ENCODE measurements at places on chromosomes 1 and 21.

GRCh38 chr1:29548091-29548490 is 311.8 kb downstream of the PTPRU start:
- no peak for DNase-seq

DNA sequence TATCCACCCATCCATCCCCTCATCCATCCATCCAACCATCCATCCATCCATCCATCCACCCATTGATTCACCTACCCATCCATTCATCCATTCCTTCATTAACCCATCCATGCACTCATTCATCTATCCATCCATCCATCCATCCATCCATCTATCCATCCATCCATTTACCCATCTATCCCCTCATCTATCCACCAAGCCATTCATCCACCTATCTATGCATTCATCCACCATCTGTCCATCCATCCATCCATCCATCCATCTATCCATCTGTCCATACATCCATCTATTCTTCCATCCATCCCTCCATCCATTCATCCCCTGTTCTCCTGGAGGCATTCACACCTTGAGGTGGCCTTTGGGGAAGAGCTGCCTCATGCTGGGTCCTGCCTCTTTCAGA is 107.0 kb downstream of the PRDM16 start:
- DNase-seq = no peak

DNA sequence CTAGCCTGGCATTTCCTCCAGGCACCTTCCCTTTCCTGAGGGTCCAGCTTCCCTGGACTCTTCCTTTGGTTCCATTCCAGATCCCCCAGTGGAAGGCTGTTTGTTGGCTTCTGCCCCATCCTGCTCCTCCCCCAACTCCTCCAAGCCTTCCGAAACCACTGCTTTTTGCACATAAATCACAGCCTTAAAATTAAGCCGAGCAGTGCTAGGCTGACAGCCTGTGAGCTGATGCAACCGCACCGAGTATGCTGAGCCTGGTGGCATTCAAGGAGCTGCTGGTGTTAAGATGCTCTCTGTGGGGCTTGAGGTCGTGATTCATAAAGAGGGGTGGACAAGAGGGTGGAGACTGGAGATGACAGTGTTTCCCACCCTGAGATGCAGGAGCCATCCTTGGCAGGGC is 266.6 kb upstream of the C1orf174 start:
- no peak for DNase-seq

DNA sequence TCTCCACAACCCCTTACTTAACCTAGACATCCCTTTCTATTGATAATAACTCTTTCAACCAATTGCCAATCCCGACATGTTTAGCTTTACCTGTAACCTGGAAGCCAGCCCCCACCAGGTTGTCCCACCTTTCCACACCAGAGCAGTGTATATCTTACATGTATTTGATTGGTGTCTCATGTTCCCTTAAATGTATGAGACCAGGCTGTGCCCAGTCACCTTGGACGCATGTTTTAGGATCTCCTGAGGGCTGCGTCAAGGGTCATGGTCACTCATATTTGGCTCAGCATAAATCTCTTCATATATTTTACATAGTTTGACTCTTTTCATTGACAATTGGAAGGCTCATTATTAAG is 5.3 kb upstream of the SLC19A1 start:
- no peak for DNase-seq

DNA sequence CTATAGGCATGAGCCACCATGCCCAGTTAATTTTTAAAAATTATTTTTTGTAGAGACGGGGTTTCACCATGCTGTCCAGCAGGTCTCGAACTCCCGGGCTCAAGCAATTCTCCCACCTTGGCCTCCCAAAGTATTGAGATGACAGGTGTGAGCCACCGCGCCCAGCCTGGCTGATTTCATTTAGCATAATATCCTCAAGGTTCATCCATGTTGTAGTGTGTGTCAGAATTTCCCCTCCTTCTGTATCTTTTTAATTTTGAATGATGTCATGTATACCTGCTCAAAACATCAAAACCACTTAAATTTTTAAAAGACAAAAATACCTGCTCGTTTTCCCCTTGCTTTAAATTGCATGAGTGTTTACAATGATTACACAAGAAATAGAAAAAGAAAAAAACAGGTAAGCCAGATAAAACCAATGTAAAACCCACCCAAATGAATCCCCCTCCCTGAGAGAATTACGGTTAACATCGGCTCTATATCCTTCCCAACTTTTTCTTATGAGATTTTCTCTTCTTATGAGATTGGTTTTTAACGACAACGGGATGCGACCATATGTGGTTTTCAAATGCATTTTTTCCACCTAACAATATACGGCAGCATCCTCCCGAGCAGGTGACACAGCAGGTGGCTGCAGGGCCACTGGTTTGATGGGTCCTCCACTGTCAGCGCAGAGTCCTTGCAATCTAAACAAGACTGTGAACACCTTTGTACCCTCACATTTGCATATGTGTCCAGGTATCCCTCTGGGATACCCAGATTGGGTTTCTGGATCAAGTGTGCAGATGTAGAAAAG is 22.1 kb downstream of the IFFO2 start:
- DNase-seq = no peak

DNA sequence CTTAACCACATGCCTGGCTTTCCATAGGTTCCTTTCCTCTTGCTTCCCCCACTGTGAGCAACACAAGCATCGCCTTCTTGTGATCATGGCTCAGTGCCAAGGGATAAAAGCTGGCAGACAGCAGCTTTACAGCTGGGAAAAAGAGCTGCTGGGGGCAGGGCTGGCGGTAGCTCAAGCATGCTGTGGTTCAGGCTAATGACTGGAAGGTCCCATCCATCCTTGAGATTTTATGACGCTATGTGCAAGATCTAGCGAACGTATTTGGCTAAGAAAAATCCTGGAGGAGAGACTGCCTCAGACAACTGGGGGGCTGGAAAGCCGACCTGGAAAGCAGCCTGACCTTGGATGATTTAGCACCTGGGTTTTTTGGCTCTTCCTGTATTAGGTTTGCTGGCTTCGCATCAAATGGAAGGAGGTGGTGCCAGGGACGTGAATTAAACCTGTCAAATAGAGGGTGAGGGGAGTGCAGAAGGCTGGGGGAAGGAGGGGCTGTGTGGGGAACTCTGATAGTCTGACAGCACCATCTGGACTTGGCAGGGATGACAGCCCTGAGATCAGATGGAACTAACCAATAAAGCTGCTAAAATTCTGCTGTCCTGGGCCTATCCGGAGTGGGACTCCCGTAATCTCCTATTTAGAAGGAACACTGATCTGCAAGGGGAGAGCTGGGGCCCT is 34.8 kb downstream of the ZMYND12 start:
- no peak for DNase-seq

DNA sequence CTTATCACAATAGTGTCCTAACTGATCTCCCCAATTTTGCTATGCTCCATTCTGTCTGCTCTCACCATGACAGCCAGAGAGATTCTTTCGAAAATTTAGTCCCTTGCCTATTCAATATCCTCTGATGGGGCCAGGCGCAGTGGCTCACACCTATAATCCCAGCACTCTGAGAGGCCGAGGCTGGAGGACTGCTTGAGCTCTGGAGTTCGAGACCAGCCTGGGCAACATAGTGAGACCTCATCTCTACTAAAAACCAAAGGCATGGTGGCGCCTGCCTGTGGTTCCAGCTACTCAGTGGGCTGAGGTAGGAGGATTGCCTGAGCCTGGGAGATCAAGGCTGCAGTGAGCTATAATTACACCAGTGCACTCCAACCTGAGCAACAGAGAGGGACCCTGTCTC is 16.1 kb upstream of the PDZK1IP1 start:
- DNase-seq = no peak

- no peak for DNase-seq
Observed at GRCh38 chr1:235495551-235495950, 8.7 kb downstream of the B3GALNT2 start.

DNA sequence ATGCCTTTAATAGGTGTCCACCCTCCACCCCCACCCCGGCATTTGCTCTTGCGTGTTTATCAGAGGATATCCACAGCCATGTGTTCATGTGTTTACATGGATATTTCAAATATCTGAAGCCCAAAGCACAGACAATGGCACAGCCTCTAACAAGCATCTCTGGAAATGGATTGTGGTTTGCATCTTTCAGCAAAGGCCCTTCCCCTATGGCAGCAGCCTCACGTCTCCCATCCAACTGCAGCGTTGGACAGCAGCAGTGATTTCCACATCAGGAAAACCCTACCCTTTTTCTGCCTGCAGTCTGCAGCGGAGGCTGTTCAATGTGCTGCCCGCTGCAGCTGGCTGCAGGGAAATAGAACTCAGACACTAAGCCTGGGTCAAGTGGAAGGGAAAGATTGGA is 1.6 kb downstream of the RASSF5 start:
- DNase-seq = no peak

- DNase-seq = no peak
Observed at GRCh38 chr1:222334026-222334680, 213.8 kb downstream of the HHIPL2 start.

- no peak for DNase-seq
Observed at GRCh38 chr1:245255783-245256182, 101.0 kb downstream of the KIF26B start.

DNA sequence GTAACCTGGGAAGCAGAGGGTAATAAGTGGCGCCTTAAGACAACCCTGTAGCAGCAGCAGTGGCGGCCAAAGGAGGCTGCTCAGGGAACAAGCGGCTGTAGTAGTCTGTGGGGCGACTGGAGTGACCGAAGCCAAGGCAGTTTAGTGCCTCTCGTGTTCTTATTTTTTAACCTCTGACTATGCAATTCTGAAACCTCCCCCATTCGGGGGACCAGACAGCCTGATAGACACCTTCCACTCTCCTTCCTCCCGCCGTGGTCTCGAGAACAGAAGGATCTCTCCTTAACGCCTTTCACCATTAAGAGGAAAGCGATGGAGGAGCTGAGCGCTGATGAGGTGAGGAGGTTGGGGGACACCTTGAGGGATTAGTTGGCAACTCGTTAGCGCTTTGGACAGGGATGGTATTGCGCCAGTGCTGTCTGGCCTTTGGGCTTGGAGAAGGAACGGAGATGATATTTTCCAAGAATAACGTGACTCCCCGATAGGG is 644 bp downstream of the UBE4B start:
- DNase-seq = no peak

- no peak for DNase-seq
Observed at GRCh38 chr1:245014247-245015029, 140.3 kb upstream of the KIF26B start.

GRCh38 chr1:231016234-231016633 is 23.8 kb downstream of the FAM89A start:
- no peak for DNase-seq

DNA sequence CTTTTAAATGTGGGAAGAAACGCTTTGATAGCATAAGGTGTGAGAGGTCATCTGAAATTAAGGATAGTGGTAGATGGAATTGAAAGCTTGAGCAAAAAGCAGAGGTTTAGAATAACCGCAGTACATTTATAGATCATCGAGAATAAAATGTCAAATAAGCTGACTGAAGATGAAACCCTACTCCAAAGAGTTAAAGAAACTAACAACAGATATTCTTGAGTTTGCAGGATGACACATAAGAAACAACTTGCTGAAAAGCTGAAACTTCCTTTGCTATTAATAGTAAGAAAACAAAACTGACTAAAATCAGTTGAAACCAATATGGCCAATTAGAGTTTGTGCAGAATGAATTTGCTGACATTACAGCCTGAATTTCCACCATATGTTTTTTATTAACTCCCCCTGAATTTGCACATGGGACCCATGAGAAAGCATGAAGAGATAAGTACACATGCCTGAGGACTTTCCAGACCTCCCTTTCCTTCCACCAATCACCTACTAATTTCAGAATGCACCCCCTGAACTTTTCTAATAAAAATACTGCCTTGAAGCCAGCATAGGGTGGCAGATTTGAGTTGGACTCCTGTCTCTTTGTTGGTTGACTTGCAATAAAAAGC is 1.7 kb upstream of the C1orf185 start:
- DNase-seq = no peak

DNA sequence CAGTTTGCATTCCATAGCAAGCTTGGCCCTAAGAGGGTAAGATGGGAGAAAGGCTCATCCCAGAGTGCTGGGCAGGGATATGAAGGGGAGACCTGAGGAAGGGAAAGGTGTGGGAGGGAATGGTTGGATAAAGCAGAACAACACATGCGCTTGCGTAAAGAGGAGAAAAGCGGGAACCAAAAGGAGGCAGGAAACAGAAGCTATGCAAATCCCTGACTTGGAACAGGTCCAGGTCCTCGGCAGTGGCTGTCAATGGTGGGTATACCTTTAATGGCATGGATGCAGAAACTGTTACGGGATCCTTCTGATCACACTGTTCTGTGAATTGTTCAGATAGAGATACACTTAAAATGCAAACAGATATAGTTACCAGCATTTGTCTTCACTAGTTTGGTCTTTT is 455.6 kb downstream of the SIPA1L2 start:
- DNase-seq = no peak

DNA sequence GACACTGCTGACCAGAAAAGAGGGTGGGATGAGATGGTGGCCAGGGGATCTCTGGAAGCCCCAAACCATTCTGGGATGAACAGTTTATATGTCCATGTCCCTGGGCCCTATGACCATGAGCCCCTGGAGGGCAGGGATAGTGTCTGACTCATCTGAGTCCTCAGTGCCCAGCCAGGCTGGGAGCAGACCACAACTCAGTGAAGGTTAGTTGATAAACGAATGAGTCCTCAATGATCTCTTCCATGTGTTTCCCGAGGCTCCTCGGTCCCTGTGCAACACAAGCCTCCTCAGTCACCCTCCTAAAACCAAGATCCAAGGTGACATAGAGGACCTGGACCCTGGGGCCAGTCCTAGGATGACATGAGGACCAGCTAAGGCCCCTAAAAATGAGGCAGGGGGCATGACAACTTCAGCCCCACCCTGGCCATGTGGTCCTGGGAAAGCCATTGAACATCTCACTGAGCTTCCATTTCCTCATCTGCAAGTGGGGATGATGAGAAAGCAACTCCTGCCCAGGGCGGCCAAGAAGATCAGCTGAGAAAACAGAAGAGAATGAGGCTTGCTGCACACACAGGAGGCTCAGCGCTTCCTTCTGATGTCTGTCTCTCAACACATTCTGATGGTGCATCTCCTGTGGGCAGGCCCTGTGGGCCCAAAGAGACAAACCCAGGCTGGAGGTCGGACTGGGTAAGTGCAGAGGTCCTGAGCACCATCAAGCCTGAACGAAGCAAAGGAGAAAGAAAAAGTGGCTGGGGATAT is 86.3 kb downstream of the GLIS1 start:
- DNase-seq = no peak

GRCh38 chr1:23026568-23026967 is 7.3 kb downstream of the KDM1A start:
- DNase-seq = no peak
